Fibroblast of upper back skin (primary cell): ENCODE measurements at places on chromosomes 7 and 10.

GRCh38 chr7:66832531-66833351 lies 88.3 kb upstream of the TMEM248 start:
- DNase-seq, result no peak

GRCh38 chr7:105786520-105787470 lies 89.6 kb downstream of the ATXN7L1 start:
- no peak for DNase-seq

- no peak for DNase-seq
Observed at GRCh38 chr7:115249080-115249479, 327.2 kb downstream of the MDFIC start.

DNA sequence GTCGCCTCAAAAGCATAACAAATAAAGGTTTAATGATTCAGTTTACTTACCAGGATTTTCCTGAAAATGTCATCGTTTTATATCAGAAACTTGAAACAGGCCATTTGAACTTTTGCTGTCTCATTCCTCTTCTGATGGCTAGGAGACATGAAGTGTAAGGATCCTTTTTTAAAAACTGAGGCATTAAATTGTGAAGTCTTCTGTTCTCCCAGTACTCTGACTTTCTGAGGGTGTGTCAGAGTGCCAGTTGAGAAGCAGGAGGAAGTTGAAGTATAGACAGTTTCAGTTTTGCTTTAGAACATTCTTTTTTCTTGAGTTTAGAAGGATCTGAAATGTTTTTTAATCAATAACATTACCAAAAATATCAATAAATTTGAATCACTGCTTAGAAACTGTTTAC lies at the start of gene SAMD9L:
SAMD9L (minus strand) TSS at position 242 of the 400 bp plus-strand sequence. CDS start 12,414 bp downstream, outside the sequence.
- no peak for DNase-seq

GRCh38 chr10:126979311-126979710 lies 74.1 kb downstream of the DOCK1 start:
- DNase-seq, result no peak

DNA sequence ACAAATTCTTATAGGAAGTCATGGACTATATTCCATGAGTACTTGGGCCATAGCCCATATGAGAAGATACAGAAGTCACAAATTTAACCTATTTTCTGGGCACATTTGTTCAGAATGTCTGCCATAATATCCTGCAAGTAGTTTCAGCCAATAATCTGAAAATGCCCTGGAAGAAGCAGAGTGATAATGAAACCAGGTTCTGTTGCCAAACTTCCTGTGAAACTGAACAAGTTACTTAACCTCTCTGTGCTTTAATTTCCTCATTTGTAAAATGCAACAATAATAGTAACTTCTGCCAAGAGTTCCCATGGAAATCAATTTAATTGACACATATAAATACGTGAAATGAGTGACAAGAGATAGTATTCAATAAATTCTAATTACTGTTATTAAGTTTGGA lies 88.8 kb downstream of the SEMA3C start:
- DNase-seq, result no peak

DNA sequence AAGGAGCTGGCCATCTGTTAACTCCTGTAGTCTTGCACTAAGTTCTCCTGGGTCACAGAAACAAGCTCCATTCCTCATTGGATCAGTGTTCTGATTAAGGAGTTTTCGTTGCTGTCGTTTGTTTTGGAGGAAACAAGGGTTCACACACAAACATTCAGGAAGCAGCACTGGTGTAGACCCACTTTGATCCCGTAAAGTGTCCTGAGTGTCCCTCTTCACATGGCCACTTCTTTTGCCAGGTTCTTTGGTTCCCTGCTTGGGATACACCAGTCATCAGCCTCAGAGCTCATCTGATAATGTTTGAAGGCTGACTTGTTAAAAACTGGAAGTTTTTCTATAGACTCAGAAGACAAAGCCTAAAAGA lies 10.9 kb downstream of the PDK4 start:
- DNase-seq, result no peak

GRCh38 chr7:104950754-104951153 lies 63.3 kb upstream of the KMT2E start:
- DNase-seq, result no peak

GRCh38 chr7:14374336-14374735 lies 384.9 kb upstream of the ETV1 start:
- DNase-seq, result no peak

DNA sequence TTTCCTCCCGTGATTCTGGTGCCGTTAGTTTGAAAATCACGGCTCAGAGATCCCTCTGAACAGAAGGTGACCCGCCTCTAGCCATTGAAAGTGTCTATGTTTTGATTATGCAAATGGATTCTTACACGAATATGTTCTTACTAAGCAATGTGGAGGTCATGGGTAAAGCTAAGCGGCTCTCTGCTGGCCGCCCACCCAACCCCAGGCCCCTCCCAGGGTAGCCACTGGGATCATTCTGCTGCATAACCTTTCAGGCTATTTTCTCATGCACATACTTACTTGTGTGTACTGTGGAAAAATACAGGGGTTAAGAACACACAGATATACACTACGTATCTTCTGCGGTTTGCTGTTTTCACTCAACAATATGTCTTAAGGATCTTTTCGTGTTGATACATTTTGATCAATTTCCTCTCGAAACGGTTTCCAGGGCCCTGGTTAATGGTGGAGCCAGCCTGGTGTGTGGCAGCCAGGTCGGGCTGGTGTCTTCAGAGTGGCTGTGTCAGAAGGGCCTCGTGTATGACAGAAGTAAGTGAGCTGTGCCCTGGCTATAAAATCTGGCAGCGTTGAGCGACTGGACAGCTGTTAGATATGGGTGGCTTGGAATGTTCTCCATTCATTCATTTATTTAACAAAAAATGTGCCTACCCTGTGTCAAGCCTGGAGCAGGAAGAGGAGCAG lies 29.9 kb downstream of the ZNF783 start:
- no peak for DNase-seq

GRCh38 chr7:104024632-104025031 lies 35.2 kb upstream of the RELN start:
- no peak for DNase-seq

DNA sequence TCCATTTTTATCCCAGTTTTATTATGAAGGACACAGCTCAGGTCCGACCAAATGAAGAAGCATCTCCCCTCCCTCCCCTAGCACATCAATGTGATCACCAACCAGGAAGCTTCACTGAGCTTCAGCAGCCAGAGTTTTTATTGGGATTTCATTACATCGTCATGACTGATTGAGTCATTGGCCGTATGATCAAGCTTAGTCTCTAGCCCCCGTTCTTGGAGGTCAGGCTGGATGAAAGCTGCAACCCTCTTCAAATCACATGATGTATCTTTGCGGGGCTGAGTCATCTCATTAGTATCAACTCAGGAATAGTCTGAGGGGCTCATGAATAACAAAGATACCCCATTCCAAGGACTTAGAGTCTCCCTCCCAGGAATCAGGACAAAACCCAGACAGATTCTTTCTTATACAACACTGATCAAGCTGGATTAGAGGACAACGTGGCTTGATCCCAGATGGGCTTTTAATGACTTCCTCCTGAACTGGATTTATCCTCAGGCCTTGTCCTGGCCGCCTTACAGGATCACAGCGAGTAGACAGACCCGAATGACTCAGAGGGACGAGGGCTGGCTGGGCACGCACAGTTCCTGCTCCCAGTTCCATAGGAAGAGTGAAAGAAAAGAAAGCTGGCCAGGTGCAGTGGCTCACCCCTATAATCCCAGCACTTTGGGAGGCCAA lies 14.5 kb downstream of the LIMK1 start:
- peak; percentile 96 for DNase-seq

- DNase-seq, result no peak
Observed at GRCh38 chr10:20995123-20995987, 98.2 kb upstream of the NEBL start.

- no peak for DNase-seq
Observed at GRCh38 chr10:5492929-5493576, 6.3 kb downstream of the CALML5 start.

- no peak for DNase-seq
Observed at GRCh38 chr7:27782849-27783248, 42.9 kb downstream of the TAX1BP1 start.

GRCh38 chr10:49076741-49077521 lies 38.4 kb downstream of the VSTM4 start:
- DNase-seq, result peak; percentile 36

DNA sequence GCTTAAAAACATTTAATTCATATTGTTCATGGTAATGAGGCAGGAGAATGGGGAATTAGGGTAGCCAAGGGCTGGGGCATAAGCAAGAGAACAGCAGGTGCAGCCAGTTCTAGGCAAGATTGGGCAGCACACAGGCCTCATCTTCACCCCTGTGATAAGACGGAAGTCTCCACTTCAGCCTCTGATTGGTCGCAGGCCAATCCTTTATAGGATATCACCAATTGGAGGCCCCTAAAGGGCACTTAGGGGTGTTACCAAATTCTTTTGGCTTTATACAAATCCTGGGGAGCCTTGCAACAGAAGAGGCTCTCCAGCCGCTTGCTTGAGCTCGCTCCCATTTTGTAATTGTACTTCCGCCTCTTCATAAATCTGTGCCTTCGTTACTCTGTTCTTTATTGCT lies 231.1 kb downstream of the REEP3 start:
- no peak for DNase-seq

DNA sequence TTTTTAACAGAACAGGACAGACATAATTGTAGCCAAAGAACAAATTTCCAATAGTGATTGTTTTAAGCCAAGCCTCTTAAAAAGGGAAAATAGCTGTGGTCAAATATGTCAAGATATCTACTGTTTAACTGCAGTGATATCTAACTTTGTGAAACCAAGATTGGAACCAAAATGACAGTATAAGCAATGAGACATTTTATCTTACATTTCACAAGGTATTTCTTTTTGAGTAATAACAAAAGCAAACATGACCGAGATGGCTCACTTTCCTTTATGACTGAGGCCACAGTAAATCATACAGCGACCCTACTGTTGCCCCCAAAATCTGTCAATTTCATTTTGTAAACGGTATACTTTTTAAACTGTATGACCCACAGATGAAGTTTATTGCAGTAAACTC lies 215.8 kb downstream of the MLLT10 start:
- peak; percentile 5 for DNase-seq

DNA sequence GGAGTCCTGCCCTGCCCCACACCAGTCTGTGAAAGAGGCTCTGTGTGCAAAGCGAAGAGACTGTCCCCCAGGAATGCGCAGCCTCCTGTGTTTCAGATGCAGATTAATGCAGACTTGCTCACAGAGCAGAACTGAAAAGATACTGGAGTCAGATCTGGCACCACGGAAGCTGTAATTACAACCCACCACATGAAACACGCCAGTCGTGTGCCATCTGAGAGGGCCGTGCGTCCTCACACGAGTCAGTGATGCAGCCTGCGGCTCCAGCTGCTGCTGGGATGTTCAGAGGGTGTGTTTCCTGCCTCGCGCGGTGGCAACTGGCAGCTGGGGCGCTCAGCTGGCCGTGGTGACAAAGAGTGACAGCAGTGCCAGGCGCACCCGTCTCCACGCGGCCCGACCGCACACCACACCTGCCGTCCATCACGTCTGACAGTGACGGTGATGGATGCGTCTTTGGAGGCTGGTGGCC lies 50.0 kb downstream of the NKX6-2 start:
- DNase-seq, result no peak

- DNase-seq, result no peak
Observed at GRCh38 chr10:1523221-1523620, 214.1 kb downstream of the ADARB2 start.

DNA sequence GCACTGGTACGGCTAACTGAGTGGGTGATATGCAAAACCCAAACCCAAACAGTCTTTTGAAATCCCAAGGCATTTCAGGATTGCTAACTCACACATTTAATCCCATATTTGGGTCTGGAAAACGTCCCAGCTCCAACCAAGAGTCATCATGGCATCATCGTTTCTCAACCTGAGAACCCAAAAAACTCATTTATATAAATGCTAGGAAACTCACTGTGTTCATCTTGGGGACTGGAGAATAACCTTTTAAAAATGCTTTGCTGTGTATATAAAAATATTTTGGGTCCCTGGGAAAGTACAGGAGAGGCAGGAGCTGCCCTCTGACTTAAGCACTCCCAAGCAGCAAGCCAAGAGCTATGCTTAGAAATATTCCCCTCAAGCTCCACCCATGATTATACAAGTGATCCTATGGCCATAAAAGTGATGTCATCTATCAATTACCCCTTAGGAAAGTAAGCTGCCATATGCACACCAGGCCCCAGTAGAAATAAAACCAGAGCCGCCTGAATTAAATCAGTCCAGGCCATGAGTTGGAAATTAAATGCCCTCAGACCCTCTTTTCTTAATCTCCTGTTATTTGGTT lies 352.1 kb downstream of the FRMD4A start:
- peak; percentile 97 for DNase-seq

DNA sequence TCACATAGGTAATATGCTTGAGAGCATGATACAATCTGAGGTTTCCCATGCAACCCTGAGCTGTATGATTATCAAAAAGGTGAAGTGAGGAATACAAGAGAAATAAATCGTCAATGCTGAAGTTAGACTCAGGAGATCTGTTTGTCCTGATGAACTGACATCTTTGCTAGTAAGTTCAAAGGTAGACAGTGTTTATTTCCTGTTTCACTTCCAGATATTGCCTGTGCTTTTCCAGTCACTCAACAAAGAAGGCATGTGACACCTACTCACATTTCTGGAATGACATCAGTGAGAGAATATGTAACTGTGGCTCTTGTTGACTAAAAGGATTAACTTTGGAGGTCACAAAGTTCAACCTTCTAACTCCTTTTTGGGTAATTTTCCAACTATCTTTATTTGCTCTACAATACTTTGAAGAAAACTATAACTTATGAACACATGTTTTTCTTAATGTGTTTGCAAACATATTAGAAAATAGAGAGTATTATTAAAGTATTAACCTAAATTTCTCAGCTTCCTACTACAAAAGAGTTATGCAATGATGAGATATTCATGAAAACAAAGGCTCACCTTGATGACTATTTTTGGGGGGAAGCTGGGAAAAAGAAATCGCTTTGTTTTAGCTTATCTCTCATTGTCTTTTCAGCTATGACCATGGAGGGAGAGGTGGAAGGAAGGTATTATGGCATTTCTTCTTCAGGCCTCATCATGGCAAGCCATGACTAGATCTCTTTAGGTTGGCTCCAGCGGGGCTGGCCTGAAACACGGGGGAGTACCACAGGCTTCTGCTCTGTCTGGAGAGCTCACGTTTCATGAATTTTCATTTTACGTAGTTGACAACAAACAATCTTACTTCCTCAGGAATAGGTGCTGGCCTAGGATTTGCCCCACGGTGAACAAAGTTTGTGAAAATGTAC lies 214.7 kb upstream of the SLC26A5 start:
- DNase-seq, result peak; percentile 43
